ENCODE measurements at places on chromosomes 4 and X.
A peak's percentile ranks its signal among the peaks of the same experiment; 100 is the strongest.

- DNase-seq, result peak; percentile 52
Observed at GRCh38 chr4:2745981-2746806, 9.9 kb downstream of the TNIP2 start.

GRCh38 chr4:168634276-168634802 is 137.5 kb downstream of the PALLD start:
- no peak for DNase-seq

GRCh38 chrX:10470009-10470408 is 150.4 kb downstream of the MID1 start:
- DNase-seq, result no peak

- DNase-seq, result no peak
Observed at GRCh38 chr4:122917731-122918130, 4.7 kb downstream of the NUDT6 start.

DNA sequence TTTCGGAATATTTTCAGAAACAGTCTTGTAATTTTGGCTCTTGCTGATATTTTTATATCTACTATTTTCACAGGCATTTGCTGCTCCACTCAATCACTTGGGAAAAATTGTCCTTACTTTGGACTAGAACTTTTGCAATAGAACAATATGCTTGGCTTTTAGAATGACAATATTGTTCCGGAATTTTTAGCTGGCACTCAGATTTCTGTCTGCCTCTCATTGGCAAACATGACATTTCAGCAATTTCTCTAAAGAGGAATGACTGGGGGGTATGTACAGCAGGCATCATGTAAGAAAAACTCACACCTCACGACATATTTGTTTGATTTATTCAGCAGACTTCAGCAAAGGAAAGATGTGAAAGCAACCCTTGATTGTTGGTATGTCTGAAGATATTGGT is 243.6 kb upstream of the GPRIN3 start:
- DNase-seq, result no peak

DNA sequence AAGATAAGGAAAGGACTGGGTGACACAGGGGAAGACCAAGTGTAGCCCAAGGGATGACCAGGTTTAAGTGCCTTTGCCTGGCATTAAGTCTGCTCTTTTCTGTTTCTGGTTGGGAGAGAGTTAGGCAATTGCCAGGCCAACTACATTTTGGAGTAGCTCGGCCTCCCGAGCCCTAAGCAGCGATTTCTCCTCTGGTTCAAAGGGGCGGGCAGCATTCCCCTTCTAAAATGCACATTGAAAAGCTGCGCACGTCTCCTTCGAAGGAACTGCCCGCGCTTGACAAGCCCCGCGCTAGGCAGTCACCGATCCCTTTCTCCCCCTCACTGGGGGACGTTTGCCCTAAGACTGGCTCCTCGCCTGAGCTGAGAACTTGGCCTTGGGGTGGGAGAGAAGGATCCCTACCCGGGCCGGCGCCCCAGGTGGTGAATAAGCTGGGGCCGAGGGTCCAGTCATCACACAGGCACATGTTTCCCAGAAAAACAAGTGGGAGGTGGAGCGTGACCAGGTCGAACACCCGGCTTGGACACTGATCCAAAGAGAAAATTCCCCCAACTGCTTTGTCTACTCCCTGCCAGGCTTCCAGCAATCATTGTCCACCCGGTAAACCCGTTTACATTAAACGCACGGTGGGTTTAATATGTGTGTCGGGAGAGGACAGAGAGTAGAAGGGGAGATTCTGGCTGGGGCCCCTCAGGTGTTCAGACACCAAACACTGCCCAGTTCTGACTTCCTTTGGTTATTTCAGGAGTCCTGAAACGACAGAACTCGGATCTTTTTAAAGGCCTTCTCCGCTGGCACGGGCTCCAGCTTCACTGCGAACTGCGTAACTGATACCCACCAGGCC is 4.0 kb downstream of the ARX start:
- no peak for DNase-seq

- DNase-seq, result no peak
Observed at GRCh38 chrX:18896680-18897544, 87.0 kb downstream of the PHKA2 start.

- no peak for DNase-seq
Observed at GRCh38 chr4:114964026-114964425, 149.4 kb downstream of the NDST4 start.

DNA sequence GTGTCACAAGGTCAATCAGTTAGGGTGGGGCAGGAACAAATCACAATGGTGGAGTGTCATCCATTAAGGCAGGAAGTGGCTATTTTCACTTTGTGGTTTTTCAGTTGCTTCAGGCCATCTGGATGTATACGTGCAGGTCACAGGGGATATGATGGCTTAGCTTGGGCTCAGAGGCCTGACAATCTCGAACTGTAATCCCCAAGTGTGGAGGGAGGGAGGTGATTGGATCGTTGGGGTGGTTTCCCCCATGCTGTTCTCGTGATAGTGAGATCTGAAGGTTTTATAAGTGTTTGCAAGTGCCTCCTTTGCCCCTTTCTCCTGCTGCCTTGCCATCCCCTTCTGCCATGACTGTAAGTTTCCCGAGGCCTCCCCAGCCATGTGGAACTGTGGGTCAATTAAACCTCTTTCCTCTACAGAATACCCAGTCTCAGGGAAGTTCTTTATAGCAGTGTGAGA is 36.7 kb upstream of the STS start:
- DNase-seq, result no peak
